ENCODE measurements at places on chromosomes 1 and 21.

DNA sequence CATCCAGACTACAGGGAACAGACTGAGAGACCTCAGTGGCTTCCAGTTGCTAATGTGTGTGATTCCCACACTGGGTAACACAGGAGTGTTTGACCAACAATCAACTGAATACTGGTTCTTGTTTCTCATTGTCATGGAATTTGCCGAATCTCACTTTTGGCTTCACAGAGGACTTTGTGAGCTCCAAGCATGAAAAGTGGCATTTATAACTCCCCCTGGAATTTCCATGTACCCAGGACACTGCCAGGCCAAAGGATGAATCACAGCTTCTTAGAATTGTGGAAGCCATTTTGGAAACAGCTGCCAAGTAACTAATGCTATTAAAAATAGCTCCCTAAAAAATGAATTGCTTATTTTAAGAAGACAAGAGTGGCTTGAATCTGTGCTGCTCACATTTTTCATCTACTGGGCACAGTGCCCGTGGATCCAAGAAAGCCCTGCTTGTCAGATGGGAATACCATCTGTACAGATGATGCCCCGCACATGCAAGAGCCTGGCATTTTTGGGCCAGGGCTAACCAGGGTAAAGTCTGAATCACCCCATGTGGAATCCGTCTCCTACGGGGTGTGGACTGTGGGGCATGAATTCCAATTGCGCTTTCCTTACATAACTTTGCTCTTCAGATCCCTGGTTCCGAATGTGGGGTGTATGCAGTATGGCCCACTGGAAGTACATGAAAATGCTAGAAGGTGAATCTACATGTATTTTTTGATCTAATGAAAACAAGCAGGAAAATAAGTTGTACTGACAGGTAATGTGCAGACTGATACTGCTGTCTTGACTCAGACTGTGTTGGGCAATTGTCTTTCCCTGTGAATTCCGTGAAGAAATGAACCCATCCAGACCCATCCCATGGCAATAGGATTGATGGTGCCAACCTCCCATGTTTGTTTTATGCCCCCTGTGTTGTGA is 487.3 kb downstream of the SIPA1L2 start:
- peak; percentile 85 for DNase-seq

DNA sequence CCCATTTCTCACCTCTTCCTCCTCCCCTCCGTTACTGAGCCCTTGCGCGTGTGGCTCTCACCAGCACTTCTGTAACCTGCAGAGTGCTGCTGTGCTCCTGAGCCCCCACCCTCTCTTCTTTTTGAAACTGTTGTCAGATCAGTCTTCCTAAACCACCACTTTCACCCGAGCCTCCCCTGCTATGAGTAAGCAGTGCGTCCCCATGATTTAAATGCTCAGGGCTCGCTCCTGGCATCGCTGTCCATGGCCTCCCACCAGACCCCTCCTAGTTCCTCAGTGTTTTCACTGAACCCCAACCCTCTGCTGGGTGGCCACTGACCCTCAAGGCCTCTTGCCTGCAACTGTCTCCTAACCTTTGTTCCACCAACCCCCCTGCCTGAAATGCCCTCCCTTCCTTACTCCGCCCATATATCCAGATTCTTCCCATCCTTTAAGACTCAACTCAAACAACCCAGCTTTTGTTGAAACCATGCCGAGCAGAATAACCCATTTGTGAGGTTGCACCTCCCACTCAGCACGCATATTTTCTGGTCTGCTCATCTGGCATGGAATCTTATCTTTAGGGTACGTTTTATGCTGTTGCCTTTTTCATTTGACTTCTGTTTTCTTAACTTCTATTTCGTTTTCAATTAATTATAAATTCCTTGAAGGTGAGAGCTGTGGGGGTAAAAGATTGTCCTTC is 64.5 kb upstream of the FAM3B start:
- peak; percentile 34 for DNase-seq

DNA sequence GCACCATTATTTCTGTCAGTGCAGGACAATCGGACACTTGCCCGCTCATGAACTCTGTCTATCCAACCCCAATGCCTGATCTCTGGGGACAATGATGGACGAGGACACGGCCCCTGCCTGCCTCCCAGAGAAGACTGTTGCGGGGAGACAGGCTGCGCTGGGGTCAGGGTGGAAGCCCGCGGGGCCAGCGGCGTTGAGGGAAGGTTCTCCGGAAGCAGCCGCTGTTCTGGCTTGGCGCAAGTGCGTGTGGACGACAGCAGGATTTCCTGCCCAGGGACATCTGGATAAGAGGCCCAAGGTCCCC is 18.8 kb downstream of the RHBG start:
- DNase-seq = no peak

GRCh38 chr1:11272544-11272831 is 510 bp upstream of the UBIAD1 start:
- DNase-seq = no peak

DNA sequence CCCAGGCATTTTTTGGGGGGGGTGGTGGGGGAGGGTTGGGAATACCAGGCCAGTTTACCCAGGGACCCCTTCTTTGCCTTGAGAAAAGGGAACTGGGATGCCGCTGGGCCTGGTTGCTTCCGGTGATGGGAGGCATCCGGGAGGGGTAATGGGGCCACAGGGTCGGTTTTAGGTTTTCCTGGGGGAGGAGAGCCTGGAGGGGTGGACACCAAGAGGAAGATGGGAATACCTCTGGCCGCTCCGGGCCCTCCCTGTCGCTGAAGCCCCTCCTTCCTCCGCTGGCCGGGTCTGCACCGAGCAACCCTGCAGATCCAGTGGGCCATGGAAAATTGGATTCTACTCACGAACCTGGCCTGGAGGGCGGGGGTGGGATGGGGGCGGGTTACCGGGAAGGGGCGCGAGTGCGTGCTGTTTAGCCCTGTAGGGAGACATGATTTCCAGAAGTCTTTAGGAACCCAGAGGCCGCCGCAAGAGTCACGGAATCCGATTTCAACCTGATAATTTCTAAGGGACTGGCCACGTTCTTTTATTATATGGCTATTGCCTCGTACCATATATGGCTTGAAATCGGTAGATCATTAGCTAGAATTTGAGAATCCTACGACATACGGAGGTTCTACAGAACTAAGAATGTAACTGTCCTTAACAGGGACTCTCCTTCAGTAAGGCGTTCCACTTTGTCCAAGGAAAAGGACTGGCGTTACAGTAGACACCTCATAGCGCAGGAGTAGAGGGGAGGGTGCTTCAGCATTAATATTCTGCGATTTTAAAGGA is 749 bp downstream of the AKIRIN1 start:
- DNase-seq = peak; percentile 18

DNA sequence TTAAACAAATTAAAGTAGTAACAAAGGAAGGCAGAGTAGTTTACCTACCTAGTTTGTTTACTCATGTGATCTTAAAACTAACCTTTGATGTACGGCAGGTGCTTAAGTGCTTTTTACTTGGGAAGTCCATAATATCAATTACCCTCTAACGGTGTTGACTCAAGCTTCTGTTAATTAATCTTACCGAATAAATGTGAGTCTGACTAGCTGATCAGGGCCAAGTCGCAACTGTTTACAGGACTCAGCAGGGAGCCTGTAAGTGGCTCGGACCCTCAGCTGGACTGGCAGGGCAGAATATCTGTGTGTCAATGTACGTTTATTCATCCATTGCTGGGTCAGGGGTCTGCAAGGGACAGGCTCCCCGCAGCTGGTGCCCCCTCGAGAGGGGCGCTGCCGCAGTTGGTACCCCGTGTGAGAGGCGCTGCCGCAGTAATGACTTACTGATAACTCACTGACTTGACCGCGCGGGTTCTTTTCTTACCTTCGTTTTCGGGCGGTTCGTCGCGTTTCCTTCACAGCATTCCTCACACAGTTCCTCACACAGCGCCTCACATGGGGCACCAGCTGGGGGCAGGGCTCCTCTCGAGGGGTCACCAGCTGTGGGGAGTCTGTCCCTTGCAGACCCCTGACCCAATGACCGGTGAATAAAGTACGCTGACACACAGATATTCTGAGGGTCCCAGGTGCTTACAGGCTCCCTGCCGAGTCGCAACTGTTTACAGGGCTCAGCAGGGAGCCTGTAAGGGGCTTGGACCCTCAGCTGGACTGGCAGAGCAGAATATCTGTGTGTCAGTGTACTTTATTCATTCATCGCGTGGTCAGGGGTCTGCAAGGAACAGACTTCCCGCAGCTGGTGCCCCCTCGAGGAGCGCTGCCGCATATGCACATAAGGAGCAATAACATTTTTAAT is 3.0 kb downstream of the FMO1 start:
- DNase-seq = peak; percentile 41

- DNase-seq = no peak
Observed at GRCh38 chr1:159943278-159943640, 2.2 kb downstream of the IGSF9 start.

GRCh38 chr1:235624721-235625333 is 24.8 kb downstream of the GNG4 start:
- peak; percentile 59 for DNase-seq

DNA sequence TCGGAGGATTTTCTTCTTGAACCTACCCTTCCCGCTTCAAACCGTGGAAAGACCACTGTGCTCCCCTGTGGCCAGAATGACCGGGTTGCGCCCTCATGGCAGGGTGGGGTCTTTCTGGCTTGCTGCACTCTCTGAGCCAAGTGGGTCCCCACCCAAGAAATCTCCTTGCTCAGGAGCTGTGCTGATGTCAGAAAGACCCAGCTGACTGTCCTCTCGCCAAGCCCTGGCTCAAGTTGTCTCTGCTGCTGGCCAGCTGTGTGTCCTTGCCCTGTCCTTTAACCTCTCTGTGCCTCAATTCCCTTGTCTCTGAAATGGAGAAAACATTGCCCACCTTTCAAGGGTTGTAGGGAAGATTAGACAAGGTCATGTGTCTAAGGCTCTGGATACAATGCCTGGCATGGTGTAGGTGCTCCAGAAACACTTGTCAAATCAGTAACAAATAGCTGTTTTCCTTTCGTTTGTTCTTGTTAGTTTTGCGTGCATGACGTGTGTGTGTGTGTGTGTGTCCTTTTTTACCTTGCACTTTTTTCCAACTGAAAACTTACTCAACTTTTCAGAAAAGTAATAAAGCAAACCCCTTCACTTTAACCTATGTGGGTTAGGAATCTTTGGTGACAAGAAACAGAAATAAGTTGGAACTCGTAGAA is 41.1 kb upstream of the RPL11 start:
- no peak for DNase-seq

GRCh38 chr1:20495661-20496060 is 9.7 kb upstream of the CAMK2N1 start:
- no peak for DNase-seq

DNA sequence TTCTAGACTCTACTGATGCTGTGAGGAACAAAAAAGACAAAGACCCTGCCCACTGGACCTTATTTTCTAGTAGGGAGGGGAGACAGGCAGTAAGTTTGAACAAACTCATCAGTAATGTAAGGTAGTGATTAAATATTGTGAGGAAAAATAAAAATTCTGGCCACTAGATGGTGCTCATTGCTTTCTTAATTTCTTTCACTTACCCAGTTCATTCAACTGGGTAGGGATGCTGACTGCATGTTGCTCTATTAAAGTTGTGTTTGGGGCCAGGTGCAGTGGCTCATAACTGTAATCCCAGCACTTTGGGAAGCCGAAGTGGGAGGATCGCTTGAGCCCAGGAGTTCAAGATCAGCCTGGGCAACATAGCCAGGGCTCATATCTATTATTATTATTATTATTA is 6.3 kb upstream of the KYAT3 start:
- DNase-seq = peak; percentile 74

GRCh38 chr21:31744182-31744800 is 12.4 kb upstream of the SCAF4 start:
- peak; percentile 57 for DNase-seq

DNA sequence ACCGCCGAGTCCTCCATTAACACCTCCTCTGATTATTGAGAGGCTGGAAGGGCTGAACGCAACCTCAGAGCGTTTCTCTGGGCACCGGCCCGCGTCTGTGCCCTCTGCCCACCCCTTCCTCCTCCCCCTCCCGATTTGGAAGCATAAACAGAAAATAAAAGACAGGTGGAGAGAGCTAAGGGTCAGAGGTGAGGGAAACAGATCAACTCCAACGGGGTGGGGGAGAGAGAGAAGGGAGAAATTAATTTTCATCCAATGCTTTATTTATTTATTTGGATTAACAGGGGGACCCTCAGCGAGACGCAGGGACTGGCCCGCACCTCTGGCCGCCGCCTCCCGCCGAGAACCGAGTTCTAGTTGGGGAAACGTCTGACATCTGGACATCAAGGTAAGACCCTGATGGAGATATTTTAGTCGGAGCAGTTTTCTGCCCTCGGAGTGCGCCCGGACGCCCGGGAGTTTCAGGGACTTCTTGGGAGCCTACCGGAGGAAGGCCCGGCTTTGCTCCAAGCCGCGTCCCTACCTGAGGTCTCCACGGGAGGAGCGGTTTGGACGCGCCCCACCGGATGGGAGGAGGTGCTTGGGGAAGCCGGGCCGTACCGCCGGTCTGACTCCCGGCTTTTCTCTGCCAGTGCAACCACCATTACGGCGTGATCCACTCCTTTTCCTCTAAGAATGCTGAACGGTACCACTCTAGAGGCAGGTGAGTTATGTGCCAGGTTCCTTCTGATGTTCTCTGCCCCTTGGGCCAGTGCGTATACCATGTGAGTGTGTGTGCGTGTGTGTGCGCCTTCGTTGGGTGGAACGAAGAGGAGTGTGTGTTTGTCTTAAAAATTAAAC is 5.1 kb upstream of the LHX9 start:
- no peak for DNase-seq

DNA sequence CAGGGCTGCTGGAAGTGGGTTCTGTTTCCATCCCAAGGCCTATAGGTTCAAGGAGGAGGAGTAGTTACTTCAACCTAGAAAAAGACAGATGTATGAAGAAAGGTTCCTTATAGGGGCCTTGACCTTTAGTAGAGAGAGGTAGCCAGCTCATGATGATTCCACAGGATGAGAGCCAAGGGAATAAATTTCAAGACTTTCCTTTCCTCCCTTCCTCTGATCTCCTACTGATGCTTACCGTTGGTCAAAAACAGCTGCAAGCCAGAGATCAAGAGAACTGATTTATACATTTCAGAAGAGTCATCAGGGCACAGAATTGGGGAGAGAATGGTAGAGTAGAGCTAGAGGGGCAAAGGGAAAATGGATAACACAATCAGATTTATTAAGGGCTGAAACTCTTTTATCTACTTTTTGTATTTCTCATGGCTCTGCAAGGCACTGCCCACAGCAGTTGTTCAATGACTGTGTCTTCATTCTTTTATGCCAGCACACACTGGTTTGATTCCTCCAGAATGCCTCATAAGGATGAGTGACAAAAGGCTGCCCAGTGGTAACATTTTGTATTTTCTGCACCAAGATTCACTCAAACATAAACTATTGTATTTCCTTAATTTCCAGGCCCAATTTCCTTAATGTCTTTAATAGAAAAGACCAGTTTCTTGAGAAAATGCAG is 37.4 kb downstream of the AK5 start:
- no peak for DNase-seq

- DNase-seq = no peak
Observed at GRCh38 chr1:225917536-225917935, 6.5 kb downstream of the PYCR2 start.

GRCh38 chr1:37480125-37480466 is 5.7 kb downstream of the ZC3H12A start:
- DNase-seq = no peak
